ENCODE measurements at places on chromosomes 3 and 15.

DNA sequence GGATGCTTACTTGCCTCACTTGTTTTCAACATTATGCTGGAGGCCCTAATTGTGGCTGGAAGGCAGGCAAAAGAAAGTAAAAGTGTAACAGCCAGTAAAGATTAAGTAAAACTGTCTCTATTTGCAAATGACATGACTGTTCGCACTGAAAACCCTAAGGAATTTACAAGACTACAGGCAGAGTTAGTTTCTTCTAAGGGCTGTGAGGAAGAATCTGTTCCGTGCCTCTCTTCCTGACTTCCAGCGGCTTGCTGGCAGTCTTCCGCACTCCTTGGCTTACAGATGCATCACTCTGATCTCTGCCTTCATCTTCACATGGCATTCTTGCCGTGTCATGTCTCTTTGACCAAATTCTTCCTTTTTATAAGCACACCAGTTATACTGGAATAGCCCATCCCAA, 86.1 kb downstream of the DLG1 start:
- DNase-seq, result no peak

DNA sequence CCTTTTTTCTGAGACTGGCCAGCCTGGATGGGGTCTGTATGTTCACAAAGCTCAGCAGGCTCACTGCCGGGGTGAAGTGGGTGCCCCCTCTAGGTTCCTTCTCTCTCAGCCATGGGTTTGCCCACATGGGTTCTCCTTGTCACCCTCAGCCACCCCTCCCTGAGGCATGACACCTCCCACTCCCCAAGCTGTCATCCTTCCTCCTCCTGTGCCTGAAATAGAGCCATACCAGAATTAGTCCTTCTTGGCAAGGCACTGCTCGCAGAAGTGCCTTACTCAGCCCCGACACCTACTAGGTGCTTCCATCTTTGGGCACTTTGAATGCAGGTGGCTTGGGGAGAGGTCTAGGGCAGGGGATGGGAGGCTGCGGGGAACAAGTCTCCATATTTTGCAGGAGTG, 62.9 kb upstream of the SEC13 start:
- no peak for DNase-seq

DNA sequence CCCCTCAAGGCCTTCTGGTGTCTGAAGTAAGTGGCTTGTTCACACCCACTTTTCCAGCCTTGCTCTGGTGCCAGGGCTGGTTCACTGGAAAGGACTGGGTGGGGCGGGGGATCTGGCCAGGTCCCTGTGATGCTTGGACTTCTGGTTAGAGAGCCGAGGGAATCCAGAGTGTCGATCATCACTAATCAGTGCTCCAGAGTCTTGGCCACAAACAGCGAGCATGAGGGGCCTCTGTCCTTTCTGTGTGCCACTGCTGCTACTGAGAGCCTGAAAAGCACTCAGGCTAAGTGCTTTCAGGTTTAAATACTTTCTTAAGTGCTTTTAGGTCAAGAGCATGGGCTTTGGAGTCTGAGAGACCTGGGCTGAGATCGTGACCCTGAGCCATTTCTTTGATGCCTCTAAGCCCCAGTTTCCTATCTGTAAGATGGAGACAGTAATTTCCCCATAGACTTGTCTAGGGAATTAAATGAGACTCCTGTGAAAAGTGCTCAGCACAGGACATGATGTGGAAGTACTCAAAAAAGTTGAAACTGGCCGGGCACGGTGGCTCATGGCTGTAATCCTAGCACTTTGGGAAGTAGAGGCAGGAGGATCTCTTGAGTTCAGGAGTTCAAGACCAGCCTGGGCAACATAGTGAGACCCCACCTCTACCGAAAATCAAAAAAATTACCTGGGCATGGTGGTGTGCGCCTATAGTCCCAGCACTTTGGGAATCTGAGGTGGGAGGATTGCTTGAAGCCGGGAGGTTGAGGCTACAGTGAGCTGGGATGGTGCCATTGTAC, 53.8 kb upstream of the SEC22A start:
- no peak for DNase-seq

- no peak for DNase-seq
Observed at GRCh38 chr3:164486150-164486549, 592.1 kb downstream of the SI start.
